ENCODE measurements at places on chromosomes 1 and 21.

- DNase-seq, result no peak
Observed at GRCh38 chr1:219788091-219788490, 140.3 kb downstream of the SLC30A10 start.

GRCh38 chr1:191897134-191897533, 261.1 kb upstream of the RGS18 start:
- no peak for DNase-seq

DNA sequence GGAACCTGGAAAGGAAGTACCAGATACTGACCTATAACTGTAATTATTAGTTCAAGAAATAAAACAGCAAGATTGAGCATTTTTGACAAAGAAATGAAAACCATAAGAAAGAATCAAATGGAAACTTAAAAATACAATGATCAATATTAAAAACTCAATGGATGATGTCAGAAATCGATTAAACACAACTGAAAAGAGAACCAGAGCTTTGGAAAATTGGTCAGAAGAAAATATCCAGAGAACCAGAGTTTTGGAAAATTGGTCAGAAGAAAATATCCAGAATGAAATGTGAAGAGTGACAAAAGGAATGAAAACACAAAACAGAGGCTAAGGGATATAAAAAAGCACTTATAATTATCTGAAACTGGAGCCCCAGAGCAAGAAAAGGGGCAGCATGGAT, 438.6 kb downstream of the AJAP1 start:
- DNase-seq, result no peak

GRCh38 chr1:168972887-168973286, 133.6 kb upstream of the ATP1B1 start:
- no peak for DNase-seq

- no peak for DNase-seq
Observed at GRCh38 chr1:143698016-143698415, 273.8 kb downstream of the FAM72C start.

DNA sequence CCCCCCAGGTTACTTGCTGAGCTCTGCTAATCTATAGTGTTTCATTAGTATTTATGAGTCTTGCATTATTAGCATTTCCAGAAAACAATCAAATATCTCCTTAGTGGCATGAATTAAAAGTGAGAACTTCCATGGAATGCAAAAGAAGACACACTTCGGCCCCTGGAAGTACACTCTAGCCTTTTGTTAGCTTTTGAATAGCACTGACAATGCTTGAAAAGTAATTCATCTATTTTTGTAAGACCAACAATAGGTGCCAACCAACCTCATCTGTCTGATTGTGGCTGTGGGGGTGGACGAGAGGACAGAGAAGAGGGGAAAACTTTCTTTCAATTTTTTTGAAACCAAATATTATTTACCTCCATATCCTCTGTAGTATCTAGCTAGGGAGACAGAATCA, 27.8 kb downstream of the KIAA0040 start:
- DNase-seq, result no peak

- DNase-seq, result no peak
Observed at GRCh38 chr1:98924977-98925376, 79.7 kb downstream of the PLPPR5 start.

GRCh38 chr1:210342986-210343780, 14.5 kb downstream of the HHAT start:
- DNase-seq, result no peak

GRCh38 chr1:235017191-235017590, 111.4 kb downstream of the TOMM20 start:
- DNase-seq, result no peak

DNA sequence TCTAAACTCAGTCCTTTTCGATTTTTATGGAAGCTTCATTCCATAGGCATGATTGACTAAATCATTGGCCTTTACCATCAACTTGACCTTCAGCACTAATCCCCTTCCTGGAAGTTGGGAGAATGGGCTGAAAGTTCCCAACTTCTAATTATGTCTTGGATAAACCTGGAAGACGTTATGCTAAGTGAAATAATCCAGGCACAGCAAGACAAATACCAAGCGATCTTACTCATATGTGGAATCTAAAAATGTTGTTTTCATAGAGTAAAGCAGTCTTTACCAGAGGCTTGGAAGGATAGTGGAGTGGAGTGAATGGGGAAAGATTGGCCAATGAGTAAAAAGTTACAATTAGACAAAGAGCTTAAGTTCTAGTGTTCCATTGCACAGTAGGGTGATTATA, 1453.2 kb downstream of the PLA2G4A start:
- no peak for DNase-seq

- no peak for DNase-seq
Observed at GRCh38 chr1:221946768-221947167, 204.9 kb upstream of the DUSP10 start.

GRCh38 chr1:236853921-236854604, 59.0 kb downstream of the MTR start:
- DNase-seq, result no peak
